HT-29 (cell line): ENCODE measurements at places on chromosomes 7 and 10.

GRCh38 chr10:50395271-50395670, 144.0 kb upstream of the ASAH2 start:
- no peak for DNase-seq

GRCh38 chr7:155188821-155189581, 108.7 kb upstream of the INSIG1 start:
- DNase-seq, result no peak

DNA sequence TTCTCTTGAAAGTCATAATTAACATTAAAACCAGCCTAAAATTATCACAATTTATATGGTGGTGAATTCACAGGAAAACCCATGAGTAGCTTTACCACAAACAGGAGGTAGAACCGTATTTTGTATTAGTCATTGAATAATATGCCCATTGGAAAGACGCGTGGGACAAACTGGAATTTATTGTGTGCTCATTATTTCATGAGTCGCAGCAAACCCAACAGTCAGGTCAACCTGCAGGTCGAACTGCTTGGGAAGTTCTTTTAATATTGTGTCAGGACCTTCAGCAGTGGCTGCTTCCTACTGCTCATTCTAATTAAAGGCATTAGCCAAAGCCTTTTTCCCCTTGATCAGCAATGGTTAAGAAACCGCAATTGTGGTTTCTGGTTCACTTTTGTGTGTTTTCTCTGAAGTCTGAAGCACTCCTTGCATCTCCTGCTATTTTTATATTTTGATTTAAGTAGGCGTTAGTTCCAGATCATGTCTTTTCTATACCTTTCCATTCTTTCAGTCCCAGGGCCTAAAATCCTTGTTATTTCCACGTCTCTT, 100.1 kb downstream of the RAB11FIP2 start:
- no peak for DNase-seq

DNA sequence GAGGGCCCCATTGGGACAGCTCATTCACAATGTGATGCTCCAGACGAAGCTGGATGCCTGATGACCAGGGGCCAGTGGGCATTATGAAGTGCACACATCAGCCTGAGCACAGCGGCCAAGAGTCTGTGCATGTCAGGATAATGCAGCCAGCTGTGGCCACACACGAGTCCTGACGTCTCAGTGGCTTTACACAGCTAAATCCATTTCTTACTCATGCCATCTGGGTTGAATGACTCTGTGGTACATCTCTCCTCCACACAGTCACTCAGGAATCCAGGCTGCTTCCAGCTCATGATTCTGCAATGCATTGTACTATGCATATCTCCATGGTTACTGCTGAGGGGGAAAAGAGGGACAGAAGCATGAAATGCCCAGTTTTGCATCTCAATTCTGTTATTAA, 123.6 kb downstream of the PRLHR start:
- no peak for DNase-seq

DNA sequence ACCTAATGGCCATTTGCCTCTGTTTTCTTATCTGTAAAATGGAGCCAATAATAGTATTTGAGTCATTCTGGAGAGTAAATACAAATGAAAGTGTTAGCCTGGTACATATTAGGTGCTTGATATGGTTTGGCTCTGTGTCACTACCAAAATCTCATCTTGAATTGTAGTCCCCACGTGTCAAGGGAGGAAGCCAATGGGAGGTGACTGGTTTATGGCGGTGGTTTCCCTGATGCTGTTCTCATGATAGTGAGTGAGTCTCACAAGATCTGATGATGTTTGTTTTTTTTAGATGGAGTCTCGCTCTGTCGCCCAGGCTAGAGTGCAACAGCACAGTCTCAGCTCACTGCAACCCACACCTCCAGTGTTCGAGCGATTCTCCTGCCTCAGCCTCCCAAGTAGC, 194.0 kb upstream of the SEMA3E start:
- no peak for DNase-seq

- no peak for DNase-seq
Measured at GRCh38 chr7:28406192-28406591, 6.1 kb upstream of the CREB5 start.

GRCh38 chr7:46566097-46566774, 645.2 kb upstream of the IGFBP3 start:
- no peak for DNase-seq

DNA sequence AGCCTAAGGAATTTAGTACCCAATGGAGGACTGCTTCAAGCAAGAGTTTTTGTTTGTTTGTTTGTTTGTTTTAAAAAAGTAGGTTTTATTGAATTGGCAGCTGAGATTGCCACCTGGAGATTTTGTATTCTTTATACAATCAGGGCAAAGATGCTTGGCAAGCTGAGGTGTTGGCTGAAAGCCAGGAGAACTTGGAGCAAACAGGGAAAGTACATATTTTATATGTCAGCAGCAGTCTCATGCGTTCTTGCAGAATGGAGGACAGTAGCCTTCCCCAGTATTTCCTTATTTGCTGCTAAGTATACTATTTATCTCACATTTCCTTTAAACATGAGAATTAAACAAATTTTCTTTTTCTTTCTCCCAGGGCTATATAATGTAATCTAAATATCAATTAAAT, 22.6 kb upstream of the ICA1 start:
- peak; percentile 32 for DNase-seq

- no peak for DNase-seq
Measured at GRCh38 chr7:101233907-101234547, 3.6 kb downstream of the CLDN15 start.

GRCh38 chr7:5408777-5409176, 14.9 kb downstream of the TNRC18 start:
- no peak for DNase-seq

DNA sequence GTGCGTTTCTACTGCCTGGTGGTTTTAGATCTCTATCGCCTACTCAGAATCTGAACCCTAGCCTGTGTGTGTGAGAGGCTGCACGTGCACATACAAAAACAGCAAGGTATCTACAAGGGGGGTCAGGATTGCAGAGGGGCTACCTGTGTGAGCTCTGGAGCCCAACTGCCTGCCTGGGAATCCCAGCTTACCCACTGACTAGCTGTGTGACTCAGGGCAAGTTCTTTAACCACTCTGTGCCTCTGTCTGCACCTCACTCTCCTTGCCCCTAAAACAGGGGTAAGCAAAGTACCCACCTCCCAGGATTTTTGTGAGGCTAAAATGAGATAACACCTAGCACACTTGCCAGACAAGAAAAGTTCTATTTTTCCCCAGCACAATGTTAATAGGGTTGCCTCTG, 32.5 kb downstream of the DLG5 start:
- no peak for DNase-seq

DNA sequence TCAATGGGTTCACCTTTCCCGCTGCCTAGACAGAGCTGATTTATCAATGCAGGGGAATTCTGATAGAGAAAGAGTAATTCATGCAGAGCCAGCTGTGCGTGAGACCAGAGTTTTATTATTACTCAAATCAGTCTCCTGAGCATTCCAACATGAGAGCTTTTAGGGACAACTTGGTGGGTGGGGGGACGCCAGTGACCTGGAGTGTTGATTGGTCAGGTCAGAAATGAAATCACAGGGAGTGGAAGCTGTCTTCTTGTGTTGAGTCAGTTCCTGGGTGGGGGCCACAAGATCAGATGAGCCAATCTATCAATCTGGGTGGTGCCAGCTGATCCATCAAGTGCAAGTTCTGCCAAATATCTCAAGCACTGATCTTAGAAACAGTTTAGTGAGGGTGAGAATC, 99.0 kb upstream of the CAV2 start:
- no peak for DNase-seq

GRCh38 chr10:129099992-129100391, 367.0 kb upstream of the MGMT start:
- DNase-seq, result no peak

GRCh38 chr7:22386206-22386858, 29.4 kb upstream of the RAPGEF5 start:
- no peak for DNase-seq

DNA sequence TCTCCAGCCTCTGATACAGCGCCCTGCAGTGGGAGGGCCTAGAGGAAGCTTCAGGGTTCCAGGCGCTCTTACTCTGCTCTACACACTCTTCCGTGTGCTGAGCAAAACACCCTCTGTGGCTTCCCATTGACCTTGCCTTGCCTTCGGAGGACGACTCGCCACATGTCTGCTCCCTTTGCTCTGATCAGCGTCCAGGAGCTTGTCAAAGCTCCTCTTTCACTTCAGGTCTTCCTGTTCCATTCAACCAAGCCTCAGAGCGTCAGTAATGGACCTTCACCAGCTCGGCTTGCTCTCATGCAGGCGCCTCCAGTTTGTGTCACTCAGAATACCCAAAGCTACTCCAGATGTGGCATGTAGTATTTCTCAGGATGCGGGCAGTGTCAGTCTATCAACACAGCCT, 173.9 kb downstream of the ARID5B start:
- no peak for DNase-seq

GRCh38 chr10:3068968-3069737, 1.8 kb downstream of the PFKP start:
- DNase-seq, result no peak

GRCh38 chr7:136969761-136970160, 101.3 kb downstream of the CHRM2 start:
- DNase-seq, result no peak

GRCh38 chr10:114662646-114663217, 4.7 kb upstream of the ABLIM1 start:
- no peak for DNase-seq

GRCh38 chr7:95469187-95469586, 16.6 kb upstream of the ASB4 start:
- no peak for DNase-seq

DNA sequence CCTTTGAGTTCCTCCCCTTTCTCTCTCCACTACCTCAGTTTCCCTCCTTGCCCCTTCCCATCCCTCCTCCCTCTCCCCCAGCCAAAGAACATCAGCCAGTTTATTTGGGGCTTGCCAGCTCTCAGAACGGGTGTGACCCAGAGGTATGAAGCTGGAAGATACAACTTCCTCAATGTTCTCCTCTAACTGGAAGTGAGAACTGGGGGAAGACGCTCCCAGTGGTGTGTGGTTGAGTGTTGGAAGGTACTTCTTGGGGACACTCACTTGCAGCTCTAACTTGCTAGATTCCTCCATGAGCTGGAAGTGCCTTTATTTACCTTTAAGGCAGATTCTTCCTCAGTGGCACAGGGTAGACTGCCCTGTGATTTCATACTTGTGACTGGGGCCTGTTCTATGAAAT, 110.5 kb upstream of the HABP2 start:
- DNase-seq, result no peak

DNA sequence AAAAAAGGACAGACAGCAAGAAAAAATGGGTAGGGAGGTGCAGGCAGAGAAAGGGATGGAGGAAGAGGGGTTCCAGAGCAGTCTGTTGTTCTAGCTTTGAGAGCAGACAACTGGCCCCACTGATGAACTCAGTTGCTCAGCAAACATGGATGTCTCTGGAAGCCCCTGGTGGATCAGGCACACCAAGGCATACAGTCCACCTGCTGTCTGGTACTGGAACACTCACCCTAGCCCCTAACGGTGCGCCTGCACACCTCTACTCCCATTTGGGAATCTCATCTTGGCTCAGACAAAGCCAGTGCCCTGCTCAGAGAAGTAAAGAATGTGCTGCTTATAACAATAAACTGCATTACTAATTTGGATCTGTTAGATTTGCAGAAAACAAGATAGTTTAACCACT, 7.7 kb downstream of the MACROH2A2 start:
- DNase-seq, result no peak

DNA sequence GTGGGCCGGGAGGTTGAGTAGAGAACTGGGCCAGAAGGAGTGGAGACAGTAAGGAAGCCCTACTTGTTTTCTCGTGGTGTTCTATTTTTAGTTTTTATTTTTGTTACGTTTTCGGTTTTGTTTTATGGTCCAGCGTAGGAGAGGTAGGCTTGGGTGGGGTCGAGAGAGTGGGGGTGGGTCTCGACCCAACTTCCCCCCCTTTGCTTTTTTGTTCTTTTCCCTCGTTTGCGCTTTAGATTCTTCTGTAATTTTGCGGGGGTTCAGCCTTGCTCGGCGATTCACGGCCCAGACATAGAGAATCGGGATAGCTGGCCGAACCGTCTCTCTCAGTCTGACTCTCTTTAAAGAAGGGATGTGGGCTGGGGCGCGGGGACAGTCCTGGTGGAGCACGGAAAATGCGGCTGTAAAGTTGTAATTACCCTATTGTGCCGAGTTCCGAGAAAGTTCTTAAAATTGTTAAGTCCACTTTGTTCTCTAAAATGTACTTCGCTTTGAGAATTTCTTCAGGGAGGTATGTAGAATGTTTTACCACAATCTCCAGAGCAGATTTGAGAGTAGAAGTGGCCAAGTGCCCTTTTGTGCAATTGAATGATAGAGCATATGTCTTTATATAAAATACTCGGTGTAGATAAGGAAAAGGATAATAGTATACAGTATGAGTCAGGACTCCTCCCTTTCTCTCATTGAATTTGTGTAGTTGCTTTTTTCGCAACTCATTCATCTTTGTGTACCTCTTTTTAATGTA, 816 bp downstream of the DMTF1 start:
- DNase-seq, result peak; percentile 66

- DNase-seq, result peak; percentile 63
Measured at GRCh38 chr7:85191383-85191782, 4.5 kb upstream of the SEMA3D start.

- DNase-seq, result peak; percentile 43
Measured at GRCh38 chr10:88439932-88440331, 143.2 kb downstream of the RNLS start.

DNA sequence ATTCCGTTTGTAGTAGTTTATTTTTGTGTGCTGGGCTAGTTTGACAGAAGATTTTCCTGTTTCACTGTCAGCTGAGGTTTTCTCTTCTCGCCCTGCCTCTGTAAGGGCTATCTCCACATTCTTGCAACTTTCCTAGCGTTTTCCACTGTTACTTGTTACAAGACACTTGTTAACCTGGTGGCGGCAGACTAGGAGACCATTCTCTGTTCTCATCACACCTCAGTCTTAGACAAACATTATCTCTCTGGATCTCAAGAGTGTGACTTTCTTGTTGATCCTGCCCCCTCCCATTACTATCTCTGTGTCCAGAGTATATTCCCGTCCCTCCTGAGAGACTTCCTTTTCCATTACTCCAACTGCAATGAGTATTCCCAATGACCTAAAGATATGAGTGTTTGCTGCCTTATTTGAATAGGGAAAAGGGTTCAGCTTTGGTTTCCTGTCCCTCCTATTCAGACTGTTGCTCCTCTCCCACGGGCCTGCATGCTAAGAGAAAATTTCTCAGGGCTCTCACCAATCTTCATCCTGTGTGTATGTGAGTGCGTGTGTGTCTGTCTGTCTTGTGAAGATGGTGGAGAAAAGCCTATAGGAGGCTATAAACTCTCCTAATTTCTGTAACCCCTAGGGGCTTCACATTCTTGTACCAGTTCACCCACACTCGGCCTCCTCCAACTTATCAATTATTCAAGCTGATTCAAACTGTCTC, 722.4 kb upstream of the POT1 start:
- no peak for DNase-seq

DNA sequence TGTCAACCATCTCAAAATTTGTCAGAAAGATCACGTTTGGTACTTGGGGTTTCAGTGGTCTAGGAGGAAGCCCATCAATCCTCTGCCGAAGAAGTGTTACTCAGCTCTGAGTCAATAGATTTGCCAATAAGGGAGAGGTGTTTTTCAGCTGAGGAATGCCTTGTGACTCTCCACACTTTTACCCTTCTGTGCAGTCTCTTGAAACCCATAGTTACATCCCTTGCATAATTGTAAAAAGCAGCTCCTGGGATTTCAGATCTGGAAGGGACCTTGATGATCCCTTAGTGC, 47.5 kb downstream of the INSYN2A start:
- DNase-seq, result no peak

GRCh38 chr7:36215457-36215765, 62.4 kb downstream of the EEPD1 start:
- DNase-seq, result no peak

GRCh38 chr7:22151901-22152300, 205.1 kb downstream of the RAPGEF5 start:
- no peak for DNase-seq
